ENCODE measurements at places on chromosomes 11 and 22.

GRCh38 chr11:14012846-14013245, 50.3 kb downstream of the SPON1 start:
- no peak for DNase-seq

DNA sequence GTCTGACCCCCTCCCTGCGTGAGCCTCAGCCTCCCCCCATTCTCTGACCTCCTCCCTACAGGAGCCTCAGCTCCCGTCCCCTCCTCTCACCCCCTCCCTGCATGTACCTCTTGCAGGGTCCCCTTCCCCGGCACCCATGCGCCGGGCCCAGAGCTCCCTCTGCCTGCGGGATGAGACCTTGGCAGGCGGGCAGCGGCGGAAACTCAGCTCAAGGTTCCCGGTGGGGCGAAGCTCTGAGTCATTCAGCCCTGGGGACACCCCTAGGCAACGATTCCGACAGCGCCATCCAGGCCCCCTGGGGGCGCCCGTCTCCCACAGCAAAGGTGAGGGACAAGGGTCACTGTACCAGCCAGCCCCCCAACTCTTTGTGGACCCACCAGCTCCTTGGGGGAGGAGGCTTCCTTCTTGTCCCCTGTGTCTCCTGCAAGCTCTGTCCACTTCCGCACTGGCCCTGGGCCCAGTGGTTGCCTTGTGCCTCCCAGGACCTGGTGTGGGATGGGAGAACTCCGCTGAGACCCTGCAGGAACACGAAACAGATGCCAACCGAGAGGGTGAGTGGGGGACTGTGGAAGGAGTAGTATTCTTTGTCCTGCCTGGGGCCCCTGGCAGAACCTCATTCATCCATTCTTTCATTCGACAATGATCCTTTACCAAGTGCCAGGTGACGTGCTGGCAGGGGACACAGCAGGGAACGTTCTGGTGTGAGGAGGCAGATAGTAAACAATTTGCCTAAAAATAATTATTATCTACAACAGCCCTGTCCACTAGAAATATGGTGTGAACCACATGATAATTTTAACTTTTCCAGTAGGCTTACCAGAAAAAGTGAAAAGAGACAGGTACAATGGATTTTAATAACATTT, 3.7 kb upstream of the RPS6KA4 start:
- peak; percentile 55 for DNase-seq

DNA sequence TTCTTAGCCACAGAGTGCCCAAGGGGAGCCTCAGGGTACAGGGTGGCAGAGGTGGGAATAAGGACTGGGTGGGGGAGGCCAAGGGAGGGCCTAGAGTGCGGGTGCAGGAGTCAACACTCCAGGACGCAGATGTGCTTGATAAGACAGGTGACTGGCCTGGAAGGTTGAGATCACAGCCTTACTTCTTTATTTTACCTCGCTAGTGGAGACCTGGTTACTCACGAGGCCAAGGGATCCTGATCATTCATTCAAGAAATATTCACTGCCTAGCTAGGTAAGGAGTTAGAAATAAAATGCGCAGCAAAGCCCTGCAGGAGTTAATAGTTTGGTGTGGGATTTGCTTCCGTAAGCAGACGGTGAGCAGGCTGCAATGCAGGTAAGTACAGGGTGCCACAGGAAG, 13.2 kb upstream of the PEX26 start:
- DNase-seq = no peak

DNA sequence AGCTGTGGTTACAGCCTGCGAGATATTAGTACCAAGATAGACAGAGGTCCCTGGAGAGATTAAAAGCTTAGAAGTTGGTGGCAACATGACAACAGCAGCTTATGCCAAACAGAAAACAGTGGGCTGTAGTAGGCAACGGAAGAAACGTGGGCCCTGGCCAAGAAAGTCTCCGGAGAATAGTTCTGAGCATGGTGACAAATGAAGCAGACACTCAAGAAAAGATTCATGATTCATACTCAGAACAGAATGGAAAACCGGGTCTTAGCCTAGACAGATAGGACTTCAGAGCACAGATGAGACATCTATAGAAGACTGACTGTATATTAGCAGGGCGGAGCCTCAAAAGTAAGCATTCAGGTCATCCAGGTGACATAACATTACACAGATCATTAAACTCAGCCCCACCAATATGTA, 727.4 kb downstream of the ETS1 start:
- no peak for DNase-seq

- DNase-seq = no peak
Measured at GRCh38 chr11:35850191-35850590, 93.7 kb upstream of the LDLRAD3 start.

DNA sequence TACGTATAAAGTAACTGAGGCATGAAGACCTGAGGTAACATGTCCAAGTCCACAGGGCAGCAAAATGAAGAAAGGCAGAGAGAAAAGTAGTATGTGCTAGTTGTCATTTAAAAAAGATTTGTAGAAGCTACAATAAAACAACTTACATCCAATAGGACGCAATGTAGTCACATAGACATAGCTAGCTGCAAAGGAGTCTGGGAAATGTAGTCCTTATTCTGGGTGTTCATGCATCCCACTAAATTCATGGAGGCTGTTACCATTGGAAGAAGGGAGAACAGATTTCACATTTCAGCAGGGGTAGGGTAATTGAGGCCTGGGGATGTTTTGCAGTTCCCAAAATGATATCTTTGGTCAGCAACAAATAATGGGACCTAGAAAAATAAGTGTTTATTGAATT, 571.4 kb downstream of the MIAT start:
- no peak for DNase-seq

DNA sequence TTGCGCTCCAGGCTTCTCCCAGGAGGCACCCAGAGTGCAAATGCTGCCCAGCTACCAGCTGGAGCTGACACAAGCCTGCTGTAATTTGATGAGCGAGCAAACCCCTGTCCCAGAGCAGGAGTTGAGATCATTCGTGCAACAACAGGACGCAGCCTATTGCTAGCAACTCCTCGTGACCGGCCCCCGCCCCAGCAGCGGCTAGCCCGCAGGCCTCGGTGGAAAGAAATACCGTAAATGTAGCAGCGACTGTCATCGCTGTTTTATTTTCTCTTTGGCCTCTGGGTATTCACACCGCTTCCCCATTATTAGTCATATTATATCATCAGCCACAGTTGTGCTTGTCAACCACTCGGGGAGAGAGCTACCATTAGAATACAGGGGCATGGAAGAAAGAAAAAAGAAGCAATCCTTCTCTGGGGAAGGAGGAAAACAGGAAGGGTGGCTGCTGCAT, 59.2 kb upstream of the ATXN10 start:
- peak; percentile 35 for DNase-seq

DNA sequence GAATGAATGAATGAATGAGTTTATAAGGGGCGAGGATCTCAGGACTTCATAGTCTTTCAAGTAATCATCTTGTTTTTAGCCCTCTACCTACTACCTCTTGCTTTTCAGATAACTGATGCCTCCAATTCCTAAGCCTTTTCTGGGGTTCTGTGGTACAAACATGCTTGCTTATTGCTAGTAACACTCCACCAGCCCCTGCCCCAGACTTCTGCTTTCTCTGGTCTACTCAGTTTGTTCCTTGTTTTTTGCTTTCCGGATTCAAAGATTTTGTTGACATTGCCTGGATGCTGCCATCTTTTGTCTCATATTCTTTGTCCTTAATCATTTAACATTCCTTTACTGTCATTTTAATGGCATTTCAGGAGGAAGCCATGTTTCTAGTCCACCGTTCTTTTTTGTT, 8.9 kb upstream of the TMEM9B start:
- DNase-seq = no peak

DNA sequence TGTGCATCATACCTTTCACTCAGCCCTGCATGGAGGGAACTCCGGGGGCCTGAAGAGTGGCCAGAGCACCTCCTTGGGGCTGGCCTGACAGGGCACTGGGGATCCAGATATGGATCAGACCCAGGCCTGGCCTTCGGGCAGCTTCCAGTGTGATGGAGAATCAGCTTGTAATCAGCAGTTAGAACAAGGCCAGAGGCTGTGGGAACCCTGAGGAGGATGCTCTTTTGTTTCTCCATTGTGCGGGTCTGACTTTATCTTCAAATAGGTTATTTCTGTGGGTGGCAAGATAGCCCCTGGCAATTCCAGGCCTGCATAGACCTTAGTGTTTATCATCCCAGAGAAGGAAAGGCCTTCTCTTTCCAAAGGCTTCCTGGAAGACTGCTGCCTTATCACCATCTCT, 12.3 kb downstream of the DGAT2 start:
- DNase-seq = no peak

DNA sequence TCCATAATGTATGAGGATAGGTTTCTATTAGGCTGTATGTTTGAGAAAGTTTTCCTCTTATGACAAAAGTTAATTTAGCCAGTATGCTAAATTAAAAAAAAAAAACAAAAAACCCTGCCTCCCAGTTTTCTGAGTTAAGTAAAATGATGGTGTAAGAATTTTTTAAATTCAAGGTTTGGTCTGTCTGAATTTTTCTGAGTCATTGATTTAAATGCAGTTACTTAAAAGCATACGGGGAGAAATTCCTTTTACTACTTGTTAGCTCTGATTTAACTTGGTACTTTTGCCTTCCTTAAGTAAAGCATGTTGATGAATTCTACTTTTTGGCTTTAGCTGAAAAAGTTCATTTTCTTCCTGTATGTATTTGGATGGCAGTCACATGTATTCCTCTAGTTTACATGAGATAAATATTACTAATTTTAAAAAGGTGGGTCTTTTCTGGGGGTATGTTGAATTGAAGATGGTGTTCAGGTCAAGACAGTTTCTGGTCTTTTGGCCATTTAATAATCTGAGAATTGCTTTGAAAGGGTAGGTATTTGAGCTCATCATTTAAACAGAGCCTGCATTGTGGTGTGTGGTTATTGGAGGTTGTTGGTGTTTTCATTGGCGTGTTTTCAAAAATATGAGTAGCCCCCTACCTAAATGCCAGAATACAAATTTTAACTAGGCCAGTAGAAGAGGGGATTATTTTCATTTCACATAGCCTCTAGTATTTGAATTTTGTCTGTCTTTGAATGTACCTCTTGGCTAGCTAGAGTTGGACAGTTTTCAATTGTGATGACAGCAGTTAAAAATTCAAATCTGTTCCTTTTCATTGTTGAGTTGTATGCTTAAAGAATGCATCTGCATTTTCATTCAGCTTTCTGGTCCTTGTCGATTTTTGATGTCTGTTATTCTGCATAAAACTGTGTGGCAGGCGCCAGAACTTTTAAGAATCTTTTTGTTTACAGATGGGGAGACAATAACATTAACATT, 64.7 kb downstream of the MTMR3 start:
- no peak for DNase-seq

DNA sequence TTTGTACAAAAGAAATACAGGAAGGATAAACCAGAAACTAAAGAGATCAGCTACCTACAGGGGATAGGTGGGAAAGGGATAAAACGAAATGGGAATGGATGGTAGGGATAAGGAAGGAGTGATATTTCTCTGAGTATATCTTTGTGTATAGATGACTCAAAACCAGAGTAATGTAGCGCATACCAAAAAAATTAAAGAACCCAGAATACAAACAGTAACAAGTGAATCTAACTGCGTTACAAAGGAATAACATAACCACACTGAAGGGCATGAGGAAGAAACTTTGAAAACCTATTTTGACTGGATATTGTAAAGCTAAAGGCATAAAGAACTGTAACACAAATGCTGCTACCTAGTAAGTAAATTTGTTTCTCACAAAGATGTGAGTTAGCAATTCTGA, 37.9 kb downstream of the MAPK1 start:
- no peak for DNase-seq

DNA sequence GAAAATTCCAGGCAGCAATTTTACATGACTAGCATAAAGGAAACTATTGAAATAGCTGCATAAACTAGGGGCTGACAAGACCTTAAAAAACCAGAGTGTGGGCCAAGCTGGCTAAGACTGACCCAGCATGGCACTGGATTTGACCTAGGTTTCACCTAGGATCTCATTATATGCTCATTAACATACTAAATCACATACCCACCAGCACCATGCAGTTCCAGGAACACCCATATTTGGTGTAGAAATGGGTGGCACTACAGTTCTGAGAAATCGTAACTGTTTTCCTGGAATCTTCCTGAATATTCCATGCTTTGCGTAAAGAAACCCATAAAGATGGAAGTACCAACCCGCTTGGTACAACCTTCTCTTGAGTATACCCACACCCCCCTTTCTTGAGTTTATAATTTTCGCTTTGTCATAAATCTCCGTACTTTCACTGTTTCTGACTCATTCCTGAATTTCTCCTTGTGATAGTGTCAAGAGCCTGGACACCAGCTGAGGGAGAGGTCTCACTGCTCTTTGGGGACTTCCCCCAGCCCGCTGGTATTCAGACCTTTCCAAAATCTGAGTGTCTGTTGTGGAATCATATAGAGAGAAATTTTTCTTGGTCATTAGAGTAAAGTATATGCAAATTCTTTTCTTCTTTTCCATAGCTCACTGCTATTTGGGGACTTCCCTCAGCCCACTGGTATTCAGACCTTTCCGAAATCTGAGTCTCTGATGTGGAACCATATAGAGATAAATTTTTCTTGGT, 55.1 kb downstream of the MTMR3 start:
- no peak for DNase-seq

DNA sequence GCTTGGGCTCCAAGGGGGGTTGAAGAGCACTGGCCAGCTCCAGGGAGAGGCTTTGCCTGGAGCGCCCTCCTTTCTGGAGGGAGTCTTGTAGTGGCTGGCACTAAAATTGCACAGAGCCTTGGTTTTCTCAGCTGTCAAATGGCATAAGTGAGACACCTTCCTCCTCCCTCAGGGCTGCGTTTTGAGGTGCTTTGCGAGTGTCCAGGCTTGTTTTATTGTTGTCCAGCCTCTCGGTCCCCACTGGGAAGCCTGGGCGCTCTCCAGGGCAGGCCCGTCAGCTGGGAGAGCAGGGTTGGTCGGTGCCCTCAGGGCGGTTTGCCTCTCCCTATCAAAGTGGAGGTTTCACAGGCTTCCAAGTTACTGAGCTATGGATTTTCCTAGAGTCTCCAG, 149.3 kb upstream of the B3GAT1 start:
- no peak for DNase-seq

GRCh38 chr11:64186492-64187165, 658 bp downstream of the STIP1 start:
- DNase-seq = peak; percentile 64

DNA sequence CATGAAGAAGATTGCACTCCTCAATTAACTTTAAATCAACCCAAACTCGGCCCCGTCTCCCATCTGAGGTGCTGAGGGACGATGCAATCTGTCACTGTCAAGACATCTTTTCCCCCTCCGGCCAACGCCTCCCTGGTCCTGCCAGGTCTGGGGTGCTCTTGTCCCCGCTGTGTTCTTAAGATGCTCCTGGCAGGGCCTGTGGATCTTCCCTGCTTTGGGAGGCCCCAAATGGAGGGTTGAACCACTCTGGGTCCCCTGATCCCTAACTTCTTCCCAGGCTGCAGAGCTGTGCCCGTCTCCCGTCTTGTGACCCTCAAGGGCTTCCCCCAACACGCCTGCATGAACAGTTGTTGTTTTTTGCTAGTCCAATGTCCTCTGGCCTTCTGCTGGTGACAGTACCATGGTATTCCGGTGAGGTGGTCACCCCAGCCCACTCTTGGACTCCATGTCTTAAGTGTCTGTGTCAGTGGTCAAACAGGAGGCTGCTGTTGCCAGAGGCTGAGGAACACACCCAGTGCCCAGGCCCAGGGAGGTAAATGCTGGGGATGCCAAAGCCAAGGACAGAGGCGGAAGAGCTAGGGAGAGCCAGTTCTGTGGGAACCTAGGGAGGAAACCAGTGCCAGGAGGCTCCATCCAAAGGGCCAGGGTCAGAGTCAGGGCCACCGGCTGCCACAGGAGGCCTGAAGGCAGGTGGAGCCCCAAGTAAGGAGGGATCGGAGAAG, 70.6 kb upstream of the SHANK2 start:
- DNase-seq = no peak

All from activated naive CD4-positive, alpha-beta T cell treated with anti-CD3 and anti-CD28 coated beads, Interleukin-2, amount 10 ng/mL, durations not matched to agents 7 days and 5 days (primary cell).